Peyer's patch (tissue), 4 donors: ENCODE measurements at places on chromosomes 4 and X. TPM values are rescaled to one million over a fixed set of nuclear protein-coding genes. Genes with fewer than 3 reads are reported as not detected.

The MTNR1A gene
- not detected for total RNA-seq

The DMD gene
- 109 TPM for total RNA-seq

The PLP1 gene
- 2.6 TPM for total RNA-seq

The PGM2 gene
- total RNA-seq: 18.0 TPM

The GNL3L gene
- 31.0 TPM for total RNA-seq

GRCh38 chr4:52780617-52781354 is 29.6 kb upstream of the ERVMER34-1 start:
- H3K4me3 ChIP-seq: no peak overlapping the region
- H3K27ac ChIP-seq: no peak overlapping the region
- no peaks in the 10 kb centered on the region for H3K27me3 ChIP-seq
- no peaks in the 10 kb centered on the region for H3K4me1 ChIP-seq
- no peak for DNase-seq
- no peaks in the 10 kb centered on the region for H3K36me3 ChIP-seq

DNA sequence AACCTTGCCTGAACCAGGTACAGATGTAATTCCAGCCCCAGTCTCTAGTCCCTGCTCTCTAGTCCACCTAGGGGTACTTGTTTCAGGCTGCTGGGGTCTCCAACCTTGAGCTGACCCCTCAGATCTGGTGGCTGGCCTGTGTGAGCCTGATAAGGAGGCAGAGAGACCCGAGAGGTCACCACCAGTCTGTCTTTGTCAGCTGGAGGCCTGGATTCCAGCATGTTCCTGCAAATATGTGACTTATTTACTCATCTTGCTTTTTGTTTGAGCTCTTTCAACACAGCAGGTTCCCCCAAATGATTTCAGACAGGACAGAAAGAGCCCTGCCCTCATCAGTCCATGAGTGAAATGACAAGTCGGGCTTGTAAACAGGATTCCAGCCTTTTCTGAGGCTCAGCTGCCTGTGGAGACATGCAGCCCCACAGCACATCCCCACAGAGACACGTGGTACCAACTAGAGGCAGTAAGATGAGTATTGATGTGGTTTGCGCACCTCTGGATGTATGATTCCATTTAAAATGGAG is 37.5 kb upstream of the STK26 start:
- no peaks in the 10 kb centered on the region for H3K36me3 ChIP-seq
- no peak for DNase-seq
- H3K27ac ChIP-seq: no peak overlapping the region
- no peaks in the 10 kb centered on the region for H3K4me1 ChIP-seq
- H3K27me3 ChIP-seq: no peaks in the 10 kb centered on the region
- H3K4me3 ChIP-seq: no peak overlapping the region

GRCh38 chr4:185004562-185005218 is 13.6 kb upstream of the HELT start:
- H3K27ac ChIP-seq: no peak overlapping the region
- H3K4me3 ChIP-seq: peak overlapping the region; percentile 29
- H3K27me3 ChIP-seq: no peaks in the 10 kb centered on the region
- no peaks in the 10 kb centered on the region for H3K4me1 ChIP-seq

DNA sequence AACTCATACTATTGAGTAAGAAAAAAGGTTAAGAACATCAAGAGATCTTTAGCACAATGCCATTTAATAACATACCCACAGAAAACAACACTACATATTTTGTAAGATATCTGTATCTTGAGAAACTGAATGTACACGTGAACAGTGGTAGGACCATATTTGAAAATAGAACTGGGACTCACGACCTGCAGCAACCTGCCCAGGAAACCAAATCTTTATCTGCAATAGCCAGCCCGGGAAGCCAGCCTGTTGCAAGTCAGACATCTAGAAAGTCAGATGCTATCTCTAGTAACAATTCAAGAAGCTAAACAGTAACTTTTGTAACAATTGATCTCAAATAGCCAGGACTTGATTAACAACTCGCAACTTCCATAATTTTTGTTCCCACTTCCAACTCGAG is 52.6 kb upstream of the SOD3 start:
- no peaks in the 10 kb centered on the region for H3K4me1 ChIP-seq
- H3K27ac ChIP-seq: no peak overlapping the region

DNA sequence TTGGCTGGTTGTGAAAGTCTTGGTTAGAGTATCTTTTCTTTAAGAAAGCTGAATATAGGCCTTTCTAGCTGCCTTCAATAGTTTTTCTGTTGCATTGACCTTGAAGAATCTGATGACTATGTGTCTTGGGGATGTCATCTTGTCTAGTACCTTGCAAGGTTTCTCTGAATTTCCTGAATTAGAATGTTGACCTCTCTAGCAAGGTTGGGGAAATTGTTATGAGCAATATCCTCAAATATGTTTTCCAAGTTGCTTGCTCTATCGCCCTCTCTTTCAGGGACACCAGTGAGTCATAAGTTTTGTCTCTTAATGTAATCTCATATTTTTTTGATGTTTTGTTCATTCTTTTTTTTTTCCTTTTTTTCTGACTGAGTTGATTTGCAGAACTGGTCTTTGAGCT is 194.7 kb downstream of the RAB28 start:
- no peak overlapping the region for H3K27ac ChIP-seq
- H3K4me1 ChIP-seq: no peaks in the 10 kb centered on the region
- H3K36me3 ChIP-seq: no peaks in the 10 kb centered on the region
- no peak overlapping the region for H3K4me3 ChIP-seq
- H3K27me3 ChIP-seq: no peaks in the 10 kb centered on the region

GRCh38 chr4:81912376-81913030 is 440.8 kb upstream of the RASGEF1B start:
- H3K27me3 ChIP-seq: no peaks in the 10 kb centered on the region
- DNase-seq: no peak
- H3K36me3 ChIP-seq: no peaks in the 10 kb centered on the region
- no peak overlapping the region for H3K27ac ChIP-seq
- H3K4me3 ChIP-seq: no peak overlapping the region

GRCh38 chr4:65656008-65656407 is 14.3 kb downstream of the EPHA5 start:
- no peak overlapping the region for H3K27ac ChIP-seq
- H3K4me1 ChIP-seq: no peaks in the 10 kb centered on the region
- DNase-seq: no peak
- no peak overlapping the region for H3K4me3 ChIP-seq

DNA sequence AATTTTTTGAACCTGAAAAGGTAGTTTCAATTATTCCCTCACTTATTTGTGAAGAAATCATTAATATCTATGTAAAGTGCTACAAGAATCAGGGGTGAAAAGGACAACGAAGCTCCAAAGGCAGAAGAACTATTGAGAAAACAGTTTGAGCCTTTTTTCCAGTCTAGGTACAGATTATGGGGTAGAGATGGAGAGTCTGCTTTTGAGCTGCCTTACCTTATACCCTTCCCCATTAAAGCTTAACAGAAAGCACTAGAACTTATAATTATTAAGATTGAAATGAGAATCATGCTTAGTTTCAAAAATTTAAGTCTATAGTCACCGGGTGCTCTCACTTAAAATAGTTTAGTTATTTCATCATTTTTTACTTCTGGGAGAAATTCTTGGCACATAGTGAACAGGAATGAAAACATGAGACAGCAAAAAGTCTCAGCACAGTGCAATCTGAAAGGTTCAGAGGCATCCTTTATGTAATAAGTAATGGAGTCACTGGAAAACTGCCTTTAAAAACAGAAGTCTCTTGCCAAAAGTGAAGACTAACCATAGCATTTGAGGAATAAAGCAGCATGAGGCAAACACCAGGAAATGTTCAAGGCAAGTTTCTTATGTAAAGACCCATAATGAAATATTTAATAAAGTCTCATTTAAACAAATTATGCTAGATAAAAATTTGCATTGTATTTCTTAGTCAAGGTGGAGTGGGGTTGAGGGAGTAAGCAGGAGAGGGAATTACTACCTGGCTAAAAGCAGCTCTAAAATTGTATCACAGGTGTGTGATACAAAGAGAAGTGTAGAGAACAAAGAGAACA is 5.1 kb upstream of the DCLK2 start:
- H3K27me3 ChIP-seq: no peaks in the 10 kb centered on the region
- H3K36me3 ChIP-seq: no peaks in the 10 kb centered on the region
- no peaks in the 10 kb centered on the region for H3K4me1 ChIP-seq
- DNase-seq: no peak

GRCh38 chr4:78560296-78560963 is 8.9 kb downstream of the ANXA3 start:
- no peak overlapping the region for H3K4me3 ChIP-seq
- DNase-seq: no peak
- no peaks in the 10 kb centered on the region for H3K4me1 ChIP-seq
- no peaks in the 10 kb centered on the region for H3K36me3 ChIP-seq

- no peaks in the 10 kb centered on the region for H3K27me3 ChIP-seq
- DNase-seq: no peak
- H3K27ac ChIP-seq: no peak overlapping the region
- H3K4me1 ChIP-seq: no peaks in the 10 kb centered on the region
- no peaks in the 10 kb centered on the region for H3K36me3 ChIP-seq
These were observed 109.8 kb downstream of the DCTD start for GRCh38 chr4:182807346-182807745.

DNA sequence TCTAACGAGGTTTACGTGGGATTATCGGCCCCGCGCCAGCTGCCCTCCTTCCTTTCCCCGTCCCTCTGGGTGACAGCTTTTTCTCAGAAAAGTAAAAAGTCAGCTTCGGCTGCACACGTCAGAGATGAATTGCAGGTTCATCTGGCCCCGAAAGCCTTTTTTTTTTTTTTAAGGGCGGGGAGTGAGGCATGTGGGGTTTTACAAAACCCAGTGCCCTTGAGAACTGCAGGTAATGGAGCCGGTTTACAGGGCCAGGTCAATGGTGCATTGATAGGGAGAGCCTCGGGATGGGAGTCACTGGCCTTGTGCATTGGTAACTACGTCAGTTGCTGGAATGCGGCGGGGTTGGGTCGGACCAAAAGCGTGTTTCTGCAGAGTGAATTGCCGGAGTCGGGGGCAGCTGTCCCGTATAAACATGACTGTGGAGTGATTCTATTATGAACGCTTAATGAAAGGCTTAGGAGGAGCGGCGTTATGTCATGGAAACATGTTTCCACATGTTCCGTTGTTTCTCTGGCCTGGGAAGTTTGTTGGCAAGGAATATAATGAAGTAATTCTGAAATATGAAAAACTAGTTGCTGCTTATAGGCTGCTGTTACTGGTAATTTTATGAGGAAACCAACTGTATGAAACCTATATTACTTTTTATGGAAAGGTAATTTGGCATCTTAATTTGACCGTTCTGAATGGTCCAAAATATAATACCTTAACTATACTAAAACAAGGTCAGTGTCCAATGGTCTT is 1.1 kb downstream of the HSPA4L start:
- H3K27me3 ChIP-seq: no peaks in the 10 kb centered on the region
- no peaks in the 10 kb centered on the region for H3K36me3 ChIP-seq
- peak overlapping the region; percentile 71 for H3K27ac ChIP-seq

DNA sequence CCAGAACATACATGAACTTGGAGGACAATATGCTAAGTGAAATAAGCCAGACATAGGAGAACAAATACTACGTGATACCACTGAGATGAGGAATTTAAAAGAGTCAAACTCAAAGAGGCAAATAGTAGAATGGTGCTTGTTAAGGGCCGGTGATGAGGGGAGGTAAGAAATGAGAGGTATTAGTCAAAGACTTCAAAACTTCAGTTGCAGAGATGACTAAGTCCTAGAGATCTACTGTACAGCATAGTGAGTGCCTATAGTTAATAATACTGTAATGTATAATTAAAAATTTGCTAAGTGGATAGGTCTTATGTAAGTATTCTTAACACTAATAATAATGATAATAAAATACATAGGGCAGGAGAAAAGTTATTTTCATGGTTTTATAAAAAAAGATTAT is 126.9 kb upstream of the VEGFC start:
- H3K27ac ChIP-seq: no peak overlapping the region
- H3K36me3 ChIP-seq: no peaks in the 10 kb centered on the region
- H3K4me1 ChIP-seq: no peaks in the 10 kb centered on the region
- no peak overlapping the region for H3K4me3 ChIP-seq
- DNase-seq: no peak
